Activated T-cell treated with anti-CD3 and anti-CD28 coated beads for 48 hours (primary cell): ENCODE measurements at places on chromosomes 7 and 10.

GRCh38 chr7:38120076-38120475 is 58.0 kb upstream of the STARD3NL start:
- no peak for DNase-seq

- DNase-seq, result no peak
Measured at GRCh38 chr10:32409741-32410140, 36.2 kb upstream of the CCDC7 start.

DNA sequence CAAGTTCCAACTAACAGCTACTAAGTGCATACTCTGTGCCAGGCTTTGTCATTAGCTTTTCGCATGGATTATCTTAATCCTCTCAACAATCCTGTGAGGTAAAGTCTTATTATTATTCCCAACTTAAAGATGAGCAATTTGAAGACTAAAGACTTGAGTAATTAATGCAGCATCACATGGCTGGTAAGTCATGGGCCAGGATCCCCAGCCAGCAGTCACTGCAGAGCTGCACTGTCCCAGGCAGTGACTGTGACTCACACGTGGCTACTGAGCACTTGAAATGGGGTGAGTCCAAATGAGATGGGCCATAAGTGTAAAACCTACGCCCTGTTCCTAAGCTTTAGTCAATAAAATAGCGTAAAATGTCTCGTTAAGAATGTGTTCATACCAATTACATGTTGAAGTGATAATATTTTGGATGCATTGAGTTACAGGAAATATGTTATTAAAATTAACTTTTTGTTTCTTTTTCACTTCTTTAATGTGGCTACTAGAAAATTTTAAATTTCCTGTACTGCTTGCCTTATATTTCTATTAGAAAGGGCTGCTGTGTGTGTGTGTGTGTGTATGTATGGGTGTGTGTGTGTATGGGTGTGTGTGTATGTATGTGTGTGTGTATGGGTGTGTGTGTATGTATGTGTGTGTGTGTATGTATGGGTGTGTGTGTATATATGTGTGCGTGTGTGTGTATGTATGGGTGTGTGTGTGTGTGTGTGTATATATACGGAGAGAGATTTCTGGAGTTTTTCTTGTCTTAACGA is 756.3 kb downstream of the AUTS2 start:
- no peak for DNase-seq

GRCh38 chr7:135662123-135662372 is 266 bp upstream of the STMP1 start:
- DNase-seq, result no peak

DNA sequence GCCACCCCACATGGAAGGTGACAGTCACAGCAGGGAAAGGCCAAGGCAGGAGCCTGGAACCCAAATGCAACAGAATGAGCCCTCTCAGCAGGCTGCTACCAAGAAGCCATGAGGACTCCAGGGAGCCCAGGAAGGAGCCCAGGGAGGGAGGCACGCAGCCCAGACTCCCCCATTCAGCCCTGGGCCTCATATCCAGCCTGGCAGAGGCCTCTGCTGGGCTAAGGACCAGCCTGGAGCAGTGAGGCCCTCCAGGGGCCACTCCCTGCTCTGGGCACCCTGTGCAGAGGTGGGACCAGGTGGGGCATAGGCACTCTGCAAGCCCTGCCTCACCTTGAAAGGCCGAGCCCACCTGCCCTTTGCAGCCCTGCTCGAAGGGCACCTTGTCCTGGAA is 25.8 kb upstream of the ZNF488 start:
- no peak for DNase-seq

DNA sequence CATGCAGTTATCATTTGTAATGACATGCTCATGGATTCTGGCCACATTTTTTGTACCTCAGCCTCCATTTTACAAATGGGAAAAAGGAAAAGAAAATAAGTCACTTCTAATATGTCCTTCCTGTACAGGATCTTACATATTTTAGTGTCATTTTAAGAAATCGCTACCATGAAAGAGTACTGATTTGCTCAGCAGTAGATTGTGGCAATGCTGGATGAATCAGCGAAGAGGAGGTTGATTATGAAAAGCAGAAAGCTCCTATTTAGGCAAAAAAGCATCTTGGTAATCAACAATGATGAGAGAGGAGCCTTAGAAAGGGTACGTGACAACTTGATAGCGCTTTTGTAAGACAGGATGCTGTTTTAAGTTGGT is 522.9 kb downstream of the PARD3 start:
- DNase-seq, result no peak

GRCh38 chr7:12211711-12212485 is 804 bp downstream of the TMEM106B start:
- DNase-seq, result no peak

GRCh38 chr10:29621161-29621560 is 13.6 kb downstream of the SVIL start:
- DNase-seq, result no peak

- no peak for DNase-seq
Measured at GRCh38 chr7:20279979-20280378, 50.7 kb upstream of the ITGB8 start.

- DNase-seq, result no peak
Measured at GRCh38 chr7:40421433-40421832, 286.6 kb downstream of the SUGCT start.

DNA sequence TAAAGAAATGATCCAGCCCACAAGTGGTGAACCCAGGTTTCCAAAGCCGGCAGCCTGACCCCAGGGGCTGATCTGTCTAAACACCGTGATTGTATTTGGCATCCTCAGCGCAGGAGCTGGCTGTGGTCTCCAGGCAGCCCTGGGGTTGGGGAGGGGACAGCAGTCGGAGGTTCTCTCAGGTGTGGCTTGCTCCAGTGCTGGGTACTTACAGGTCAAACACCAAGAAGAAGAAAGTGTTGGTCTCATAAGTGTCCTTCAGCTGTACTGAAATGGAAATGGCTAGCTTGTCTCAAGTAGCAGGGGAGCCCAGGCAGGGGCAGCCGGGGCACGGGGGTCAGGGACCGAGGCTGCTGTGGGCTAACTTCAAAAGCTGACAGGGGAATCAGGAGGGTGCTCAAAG is 6.0 kb downstream of the PHKG1 start:
- DNase-seq, result no peak

GRCh38 chr7:115637128-115637527 is 393.4 kb downstream of the TFEC start:
- no peak for DNase-seq

DNA sequence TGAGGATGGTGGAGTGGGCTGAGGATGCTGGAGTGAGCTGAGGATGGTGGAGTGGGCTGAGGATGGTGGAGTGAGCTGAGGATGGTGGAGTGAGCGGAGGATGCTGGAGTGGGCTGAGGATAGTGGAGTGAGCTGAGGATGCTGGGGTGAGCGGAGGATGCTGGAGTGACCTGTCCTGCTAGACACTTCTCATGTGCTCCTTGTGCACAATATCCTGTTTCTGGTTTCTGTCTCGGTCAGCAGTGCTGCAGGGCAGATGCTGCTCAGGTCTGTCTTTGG is 29.2 kb downstream of the ANXA8 start:
- no peak for DNase-seq

DNA sequence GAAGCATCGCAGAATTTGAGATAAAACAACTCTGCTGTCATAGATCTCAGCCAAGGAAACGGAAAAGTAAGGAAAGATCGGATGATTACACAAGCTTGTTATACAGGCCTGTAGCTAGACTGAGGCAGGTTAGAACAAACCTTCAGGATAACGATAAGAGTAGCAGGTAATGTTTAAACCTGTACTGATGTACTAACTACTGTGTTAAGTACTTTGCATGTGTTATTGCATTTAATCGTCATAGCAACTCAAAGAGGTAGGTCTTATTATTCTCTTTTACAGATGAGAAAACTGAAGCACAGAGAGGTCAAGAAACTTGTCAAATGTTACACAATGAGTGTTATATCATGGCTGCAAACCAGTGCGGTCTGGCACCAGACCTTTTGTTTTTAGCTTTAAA is 352.5 kb downstream of the GPAM start:
- no peak for DNase-seq

GRCh38 chr10:127346604-127347003 is 150.2 kb upstream of the INSYN2A start:
- peak; percentile 1 for DNase-seq

DNA sequence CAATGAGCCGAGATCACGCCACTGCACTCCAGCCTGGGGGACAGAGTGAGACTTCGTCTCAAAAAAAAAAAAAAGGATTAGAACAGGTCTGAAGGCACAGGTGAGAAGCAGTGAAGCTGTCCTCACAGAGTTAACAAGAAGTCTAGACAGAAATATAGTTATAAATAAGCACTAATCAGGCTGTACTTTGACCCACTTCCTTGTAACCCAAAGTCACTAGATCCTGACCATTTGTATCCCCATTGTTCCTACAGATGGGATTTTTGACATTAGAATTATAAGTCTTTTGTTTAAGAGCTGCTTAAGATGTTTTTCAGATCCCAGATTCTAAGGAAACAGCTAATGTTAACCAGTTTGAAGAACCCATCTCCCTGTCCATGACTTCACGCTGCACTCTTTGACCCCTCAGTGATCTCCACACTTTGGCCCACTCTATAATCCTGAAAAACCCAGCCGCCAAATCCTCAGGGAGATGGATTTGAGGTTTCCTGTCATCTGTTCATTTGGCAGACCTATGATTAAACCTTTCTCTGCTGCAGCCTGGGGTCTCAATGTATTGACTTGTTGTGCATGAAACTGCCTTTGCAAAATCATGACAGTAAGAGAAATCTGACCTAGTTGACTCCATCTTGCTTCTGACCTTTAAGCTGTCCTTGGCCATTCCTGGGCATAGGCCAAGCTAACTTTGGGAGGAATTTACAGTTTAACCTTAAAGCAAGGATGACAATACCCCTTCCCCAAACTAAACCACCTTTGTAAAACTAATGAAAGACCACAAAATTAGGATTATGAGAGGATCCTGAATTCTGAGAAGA is 11.4 kb downstream of the SSMEM1 start:
- no peak for DNase-seq

GRCh38 chr7:44276571-44277221 is 48.7 kb downstream of the CAMK2B start:
- DNase-seq, result no peak

DNA sequence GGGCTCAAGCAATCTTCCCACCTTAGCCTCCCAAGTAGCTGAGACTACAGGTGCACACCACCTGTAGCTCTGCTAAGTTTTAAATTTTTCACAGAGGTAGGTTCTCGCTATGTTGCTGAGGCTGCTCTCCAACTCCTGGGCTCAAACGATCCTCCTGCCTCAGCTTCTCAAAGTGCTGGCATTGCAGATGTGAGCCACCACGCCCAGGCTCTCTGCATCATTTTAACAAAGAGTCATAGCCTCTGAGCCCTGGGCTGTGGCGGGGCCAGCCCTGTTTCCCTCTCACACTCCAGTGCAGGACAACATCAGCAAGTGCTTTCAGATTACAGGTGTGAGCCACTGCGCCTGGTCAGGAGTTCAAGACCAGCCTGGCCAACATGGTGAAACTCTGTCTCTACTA is 102.5 kb downstream of the COL26A1 start:
- no peak for DNase-seq

DNA sequence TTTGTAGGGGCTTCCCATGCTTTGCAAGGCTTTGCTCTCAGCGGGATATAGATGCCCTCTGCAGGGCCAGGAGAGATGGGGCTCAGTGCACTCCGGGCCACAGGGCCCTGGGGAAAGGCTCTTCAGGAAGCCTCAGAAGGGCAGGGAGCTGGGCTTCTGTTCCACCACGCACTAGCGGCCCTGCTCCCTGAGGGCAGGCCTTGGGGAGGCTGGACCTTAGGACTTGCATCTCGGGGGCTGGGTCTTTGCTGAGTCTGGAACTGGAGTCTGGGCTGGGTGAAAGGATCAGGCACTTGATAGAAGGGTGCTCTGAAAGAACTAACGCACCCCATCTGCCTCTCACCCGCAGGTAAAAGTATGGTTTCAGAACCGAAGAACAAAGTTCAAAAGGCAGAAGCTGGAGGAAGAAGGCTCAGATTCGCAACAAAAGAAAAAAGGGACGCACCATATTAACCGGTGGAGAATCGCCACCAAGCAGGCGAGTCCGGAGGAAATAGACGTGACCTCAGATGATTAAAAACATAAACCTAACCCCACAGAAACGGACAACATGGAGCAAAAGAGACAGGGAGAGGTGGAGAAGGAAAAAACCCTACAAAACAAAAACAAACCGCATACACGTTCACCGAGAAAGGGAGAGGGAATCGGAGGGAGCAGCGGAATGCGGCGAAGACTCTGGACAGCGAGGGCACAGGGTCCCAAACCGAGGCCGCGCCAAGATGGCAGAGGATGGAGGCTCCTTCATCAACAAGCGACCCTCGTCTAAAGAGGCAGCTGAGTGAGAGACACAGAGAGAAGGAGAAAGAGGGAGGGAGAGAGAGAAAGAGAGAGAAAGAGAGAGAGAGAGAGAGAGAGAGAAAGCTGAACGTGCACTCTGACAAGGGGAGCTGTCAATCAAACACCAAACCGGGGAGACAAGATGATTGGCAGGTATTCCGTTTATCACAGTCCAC is 5.4 kb downstream of the EMX2 start:
- DNase-seq, result no peak

DNA sequence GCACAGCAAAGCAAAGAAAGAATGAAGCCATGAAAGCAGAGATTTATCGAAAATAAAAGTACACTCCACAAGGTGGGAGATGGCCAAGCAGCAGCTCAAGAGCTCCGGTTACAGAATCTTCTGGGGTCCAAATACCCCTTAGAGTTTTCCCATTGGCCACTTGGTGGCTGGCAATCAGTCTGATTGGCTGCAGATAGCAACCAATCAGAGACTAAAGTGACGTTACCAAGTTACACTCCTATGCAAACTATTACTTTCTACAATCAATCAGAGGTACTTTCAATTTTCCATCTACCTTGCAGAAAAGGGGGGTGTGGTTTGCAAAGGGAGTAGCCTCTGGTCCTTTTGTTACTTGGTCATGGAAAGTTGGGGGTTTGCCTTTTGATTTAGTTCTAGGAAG is 58.0 kb upstream of the AUTS2 start:
- no peak for DNase-seq

DNA sequence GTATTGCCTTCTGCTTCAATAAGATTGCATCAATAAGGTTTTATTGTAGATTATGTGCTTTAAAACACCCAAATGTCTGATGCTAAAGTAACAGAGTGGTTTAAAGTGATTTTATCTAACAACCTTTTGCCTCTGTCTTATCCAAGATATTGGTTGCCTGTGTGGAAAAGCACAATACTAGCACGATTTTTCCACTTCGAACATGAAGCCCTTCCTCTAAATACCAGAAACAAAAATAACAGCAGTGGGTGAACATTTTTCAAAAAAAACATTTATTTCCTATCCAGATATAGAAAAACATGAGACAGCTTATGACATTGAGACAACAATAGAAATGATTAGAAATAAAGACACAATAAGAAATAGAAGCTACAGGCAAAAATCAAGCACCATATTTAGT is 59.5 kb upstream of the MDFIC start:
- DNase-seq, result no peak

GRCh38 chr7:8204339-8205030 is 57.5 kb downstream of the ICA1 start:
- DNase-seq, result no peak

DNA sequence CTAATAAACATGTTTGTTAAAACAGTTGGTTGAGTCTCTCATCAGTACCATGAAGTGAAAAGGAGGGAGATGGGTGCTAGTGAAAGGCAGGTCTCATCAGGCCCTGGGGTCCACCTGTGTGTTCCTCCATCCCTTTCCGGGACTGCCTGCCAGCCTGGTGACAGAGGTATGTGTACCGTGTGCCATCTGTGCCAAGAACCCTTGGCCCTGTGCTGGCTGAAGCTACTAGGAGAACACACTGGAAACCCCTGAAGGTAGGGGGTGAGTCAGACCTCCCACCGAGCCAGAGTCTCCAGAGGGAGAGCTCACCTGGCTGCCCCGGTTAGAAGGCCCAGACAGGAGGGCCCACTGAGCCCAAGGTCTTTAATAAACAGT is 2.3 kb downstream of the DDIT4 start:
- no peak for DNase-seq
